Stimulated activated CD8-positive, alpha-beta memory T cell treated with anti-CD3 and anti-CD28 coated beads, Interleukin-4, amount 100 ng/mL, for 1 hour (primary cell): ENCODE measurements at places on chromosomes 6 and 20.

DNA sequence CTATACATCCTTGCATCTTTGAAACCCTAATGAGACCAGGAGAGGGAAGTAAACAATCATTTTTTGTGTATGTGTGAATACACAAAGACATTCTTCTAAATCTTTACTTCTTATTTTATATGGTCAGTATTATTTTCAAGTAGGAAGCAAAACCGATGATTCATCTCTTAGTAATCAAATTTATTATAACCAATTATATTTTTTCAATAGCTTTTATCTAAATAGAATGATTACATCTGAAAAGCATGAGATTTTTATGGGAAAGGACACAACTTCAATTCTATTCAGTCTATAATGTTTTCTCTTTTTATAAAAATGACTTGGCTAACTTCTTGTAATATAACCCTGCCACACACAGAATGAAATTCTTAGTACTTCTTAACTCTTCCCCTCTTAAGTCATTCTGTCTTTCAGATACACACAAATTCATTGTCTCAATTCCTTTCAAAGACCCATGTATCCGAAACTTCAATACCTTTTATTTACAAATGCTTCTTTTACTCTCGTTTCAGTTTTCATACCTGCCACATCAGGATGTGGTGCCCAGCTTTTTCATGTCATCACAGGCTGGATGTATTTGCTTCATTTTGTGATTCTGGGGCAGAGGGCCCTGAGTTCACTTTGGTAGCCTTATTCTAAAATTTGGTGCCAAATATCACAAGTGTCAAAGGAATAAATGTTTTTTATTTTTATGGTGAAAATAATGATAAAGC is 227.0 kb downstream of the PHF3 start:
- no peak for DNase-seq

DNA sequence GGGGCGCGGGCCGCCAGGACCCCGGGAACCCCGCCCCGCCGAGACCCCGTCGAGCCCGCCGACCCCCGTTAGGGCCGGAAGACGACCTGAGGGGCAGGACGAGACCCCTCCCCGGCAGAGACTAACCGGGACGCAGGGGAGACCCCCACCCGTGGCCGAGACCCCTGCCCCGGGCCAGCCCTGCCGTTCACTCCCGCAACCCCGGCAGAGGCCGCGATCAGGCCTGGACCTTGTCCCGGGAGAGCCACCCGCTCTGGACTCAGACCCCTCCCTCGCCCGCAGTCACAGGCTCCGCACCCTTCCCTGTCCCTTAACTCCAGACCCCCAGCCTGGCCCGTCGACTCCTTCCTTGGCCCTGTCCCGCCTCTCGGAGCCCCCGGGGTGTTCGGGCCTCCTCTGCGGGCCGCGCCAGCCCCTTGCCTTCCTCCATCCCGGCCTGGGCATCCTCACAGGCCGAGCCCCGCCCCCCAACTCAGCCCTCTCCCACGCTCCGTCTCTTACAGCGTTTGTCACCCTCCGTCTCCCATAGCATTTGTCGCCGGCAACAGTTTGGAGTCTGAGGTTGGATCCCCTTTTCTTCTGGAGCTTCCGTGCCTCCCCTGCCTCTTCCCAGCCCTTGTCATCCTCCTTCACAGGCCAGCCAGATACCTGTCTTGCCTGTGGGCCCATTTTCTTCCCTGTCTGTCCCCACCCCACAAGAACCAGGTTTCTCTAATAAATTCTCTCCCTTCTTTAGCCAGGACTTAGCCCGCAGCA is 569 bp downstream of the TCEA2 start:
- no peak for DNase-seq

DNA sequence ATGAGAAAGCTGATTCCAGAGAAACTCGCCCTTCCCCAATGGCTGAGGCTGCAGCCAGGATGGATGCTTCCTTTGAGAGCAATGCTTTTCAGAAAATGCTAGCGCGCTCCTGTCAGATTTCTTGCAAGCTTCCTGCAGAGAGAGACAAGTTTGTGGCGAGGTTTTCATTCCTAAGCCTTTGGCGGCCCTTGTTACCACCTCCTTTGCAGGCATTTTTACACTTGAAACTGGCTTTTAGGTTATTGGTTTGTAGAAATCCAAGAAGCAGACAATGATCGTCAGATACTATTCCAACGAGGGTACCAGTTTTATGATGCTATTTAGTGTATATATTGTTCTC is 1.1 kb downstream of the FNDC1 start:
- DNase-seq, result no peak

GRCh38 chr20:50843331-50844276 is 48.7 kb downstream of the BCAS4 start:
- DNase-seq, result no peak

GRCh38 chr6:21613809-21614208 is 20.3 kb downstream of the SOX4 start:
- no peak for DNase-seq

DNA sequence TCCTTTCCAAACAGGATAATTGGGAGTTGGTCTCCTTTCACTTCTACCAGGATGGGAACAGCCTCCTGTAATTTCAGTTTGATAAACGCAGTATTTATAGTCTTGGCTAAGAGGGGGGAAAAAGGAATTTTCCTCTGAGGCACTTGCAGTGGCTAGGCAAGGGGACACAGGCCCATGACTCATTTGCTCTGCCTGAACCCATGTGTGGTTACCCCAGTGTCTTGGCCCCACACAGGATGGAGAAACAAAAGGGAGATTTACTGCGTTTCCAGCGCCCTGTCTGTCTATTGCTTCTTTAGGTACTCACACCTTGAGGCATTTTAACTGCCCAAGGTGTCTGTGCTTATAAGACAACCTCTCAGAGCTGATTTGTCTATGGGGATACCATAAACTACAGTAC is 74.8 kb upstream of the NEDD9 start:
- DNase-seq, result no peak

- no peak for DNase-seq
Measured at GRCh38 chr20:16415071-16416053, 157.9 kb downstream of the KIF16B start.
